Stimulated activated CD4-positive, alpha-beta T cell treated with anti-CD3 and anti-CD28 coated beads, Interleukin-2, amount 100 ng/mL, for 48 hours (primary cell): ENCODE measurements at places on chromosomes 4 and X.

- DNase-seq = no peak
Observed at GRCh38 chr4:39613093-39613656, 25.5 kb downstream of the SMIM14 start.

- DNase-seq = no peak
Observed at GRCh38 chrX:155028877-155029291, 2.2 kb downstream of the FUNDC2 start.

GRCh38 chr4:169246957-169247396, 23.8 kb downstream of the SH3RF1 start:
- no peak for DNase-seq

GRCh38 chrX:63394872-63395271, 43.7 kb upstream of the SPIN4 start:
- DNase-seq = no peak

- no peak for DNase-seq
Observed at GRCh38 chrX:129939986-129940385, 34.0 kb downstream of the UTP14A start.

DNA sequence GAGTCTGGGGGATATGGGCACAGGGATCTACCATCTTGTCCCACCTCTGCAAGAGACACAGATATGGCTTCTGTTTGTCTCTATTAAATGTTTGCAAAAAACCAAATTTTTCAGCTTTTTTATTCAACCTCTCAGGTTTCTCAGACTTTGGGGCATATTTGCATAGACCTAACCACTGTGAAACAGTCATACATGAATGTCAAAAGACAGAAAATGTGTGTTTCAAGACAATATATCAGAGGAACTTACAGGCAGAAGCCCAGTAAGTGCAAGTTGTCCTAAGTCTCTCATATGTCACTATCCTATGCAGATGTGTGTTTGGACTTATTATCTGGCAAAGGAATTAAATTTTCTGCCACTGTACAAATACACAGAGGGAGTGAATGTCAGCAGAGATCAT, 951.2 kb downstream of the PCDH18 start:
- no peak for DNase-seq
